ENCODE measurements at places on chromosomes 5 and 9.

GRCh38 chr9:34253460-34253837 lies 74.6 kb downstream of the UBAP1 start:
- no peak for DNase-seq

- peak; percentile 85 for DNase-seq
Observed at GRCh38 chr9:113376634-113377567, at the start of gene HDHD3. TSS of gene HDHD3 (minus strand) at chr9:113376986. CDS start at chr9:113374354, 2,632 bp downstream.

GRCh38 chr9:34463098-34463900 lies 4.7 kb downstream of the DNAI1 start:
- DNase-seq, result peak; percentile 81

DNA sequence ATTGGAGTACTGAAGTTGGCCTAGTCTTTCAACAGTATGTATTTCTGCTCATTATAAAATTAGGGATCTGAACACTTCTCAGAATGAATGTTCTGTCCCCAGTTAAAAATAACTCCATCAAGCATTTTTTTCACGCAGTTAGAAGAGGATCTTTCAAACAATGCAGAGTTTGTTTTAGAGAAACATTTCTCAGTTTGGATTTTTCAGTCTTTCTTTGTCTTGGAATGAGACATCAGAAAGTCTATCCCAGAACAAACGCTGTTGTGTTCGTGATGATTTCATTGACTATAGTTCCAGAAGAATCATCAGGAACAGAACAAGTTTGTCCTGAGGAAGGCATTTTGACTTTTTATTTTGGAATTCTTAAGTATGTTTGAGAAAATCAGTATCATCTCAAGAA lies 218.7 kb downstream of the ARRDC3 start:
- DNase-seq, result no peak

GRCh38 chr5:143541943-143542797 lies 138.7 kb upstream of the NR3C1 start:
- DNase-seq, result no peak

DNA sequence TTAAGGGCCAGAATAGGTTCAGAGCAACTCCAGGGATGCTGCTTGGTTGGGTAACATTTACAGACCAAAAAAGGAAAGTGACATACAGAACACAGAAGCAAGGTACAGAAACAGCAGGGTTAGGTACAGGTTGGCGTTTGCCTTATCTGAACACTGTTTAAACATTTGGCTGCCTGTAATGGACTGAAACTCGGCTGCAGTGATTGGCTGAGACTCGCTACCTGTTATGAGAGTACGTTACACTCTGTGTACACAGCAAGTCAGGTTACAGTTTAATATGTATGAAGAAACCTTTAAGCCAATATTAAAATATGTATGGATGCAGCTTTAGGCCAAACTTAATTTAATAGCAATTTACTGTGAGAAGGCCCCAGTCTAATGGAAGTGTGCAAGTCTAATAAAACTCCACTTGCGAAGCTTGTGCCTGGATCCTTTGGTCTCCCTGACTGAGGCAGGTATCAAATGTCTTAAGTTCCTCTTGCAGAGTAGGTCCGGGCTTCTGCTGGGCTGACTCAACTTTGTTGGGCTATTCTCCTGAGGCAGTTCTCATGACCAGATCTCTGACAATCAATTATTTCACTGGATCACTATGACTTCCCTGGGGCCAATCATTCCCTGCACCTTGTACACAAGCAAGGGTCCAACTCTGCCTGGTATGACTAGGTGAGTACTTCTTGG lies 204.9 kb downstream of the ZNF462 start:
- no peak for DNase-seq

All from stimulated activated CD4-positive, alpha-beta T cell treated with anti-CD3 and anti-CD28 coated beads, Interleukin-15, amount 100 ng/mL, for 24 hours (primary cell).